ENCODE measurements at places on chromosomes 12 and 14.

DNA sequence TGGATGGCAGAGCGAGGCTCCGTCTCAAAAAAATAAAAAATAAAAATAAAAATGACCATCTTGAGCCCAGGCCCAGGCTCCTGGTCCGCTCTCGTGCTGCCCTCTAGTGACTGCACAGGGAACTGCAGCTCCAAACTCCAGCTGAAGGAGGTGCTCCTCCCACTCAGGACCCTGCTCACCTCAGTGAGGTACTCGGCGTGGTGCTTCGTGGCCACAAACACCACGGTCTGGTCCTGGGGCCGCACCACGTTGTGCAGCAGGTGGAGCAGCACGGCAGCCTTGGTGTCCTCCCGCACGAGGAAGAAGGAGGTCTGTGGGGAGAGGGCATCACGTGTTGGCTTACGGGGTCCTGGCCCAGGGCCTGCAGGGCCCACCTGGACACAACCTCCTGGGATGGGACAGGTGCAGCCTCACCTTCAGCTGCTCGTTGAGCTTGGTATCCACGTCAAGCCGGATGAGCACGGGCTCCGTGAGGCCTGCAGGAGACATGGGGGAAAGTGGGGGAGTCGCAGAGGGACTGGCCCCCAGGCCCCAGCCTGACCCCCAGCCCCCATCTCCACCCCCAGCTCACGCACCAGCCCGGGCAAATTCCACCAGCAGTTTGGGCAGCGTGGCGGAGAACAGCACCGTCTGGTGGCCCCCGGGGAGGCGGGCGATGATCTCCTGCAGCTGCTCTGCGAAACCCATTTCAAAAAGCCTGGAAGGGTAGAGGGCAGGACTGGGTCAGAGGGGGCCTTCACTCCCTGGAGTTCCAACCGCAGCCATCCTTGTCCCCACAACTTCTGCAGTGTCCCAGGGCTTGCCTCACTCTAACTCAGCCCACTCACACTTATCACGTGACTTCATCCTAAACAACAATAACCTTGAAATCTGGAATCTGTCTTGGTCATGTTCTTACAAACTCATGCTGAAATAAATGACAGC is 10.6 kb downstream of the DDX54 start:
- DNase-seq, result peak; percentile 89

DNA sequence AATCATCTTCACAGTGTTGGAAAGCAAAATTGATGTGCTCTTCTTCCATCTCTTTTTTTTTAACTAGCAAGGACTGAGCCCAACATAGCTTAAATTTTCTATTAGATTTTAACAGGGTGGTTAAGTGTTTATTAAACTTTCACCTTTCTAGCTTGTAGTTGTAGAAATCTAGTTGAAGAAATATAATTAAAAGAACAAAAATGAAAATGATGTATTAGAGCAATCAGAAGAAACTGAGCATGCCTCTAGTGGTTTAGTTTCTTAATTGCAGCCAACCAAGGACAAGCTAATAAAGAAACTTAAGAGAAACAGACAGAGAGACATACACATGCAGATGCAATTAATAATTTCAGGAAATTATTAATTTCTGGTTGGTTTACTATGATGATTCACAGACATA is 673.0 kb upstream of the LMO3 start:
- no peak for DNase-seq

GRCh38 chr14:60981633-60982455 is 799 bp downstream of the SLC38A6 start:
- DNase-seq, result peak; percentile 64

GRCh38 chr12:31470459-31470858 is 120.5 kb downstream of the DENND5B start:
- DNase-seq, result no peak

DNA sequence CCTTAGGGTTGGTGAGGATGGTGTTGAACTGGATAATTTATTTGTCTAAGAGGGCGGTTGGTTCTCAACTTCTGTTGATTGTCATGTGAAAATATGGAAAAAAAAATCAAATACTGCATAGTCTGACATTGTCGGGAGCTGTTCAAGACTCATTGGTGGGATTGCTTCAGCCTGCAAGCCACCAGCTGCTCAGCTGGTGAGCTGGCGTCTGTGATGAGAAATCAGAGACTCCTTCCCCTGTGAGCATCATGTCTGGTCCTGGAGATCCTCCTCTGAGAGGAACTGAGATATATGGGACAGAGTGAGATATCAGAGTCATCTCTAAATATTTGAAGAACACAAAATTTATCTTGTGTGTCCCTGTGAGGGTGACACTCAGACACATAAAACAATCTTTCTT is 49.9 kb downstream of the TRIM9 start:
- DNase-seq, result no peak

DNA sequence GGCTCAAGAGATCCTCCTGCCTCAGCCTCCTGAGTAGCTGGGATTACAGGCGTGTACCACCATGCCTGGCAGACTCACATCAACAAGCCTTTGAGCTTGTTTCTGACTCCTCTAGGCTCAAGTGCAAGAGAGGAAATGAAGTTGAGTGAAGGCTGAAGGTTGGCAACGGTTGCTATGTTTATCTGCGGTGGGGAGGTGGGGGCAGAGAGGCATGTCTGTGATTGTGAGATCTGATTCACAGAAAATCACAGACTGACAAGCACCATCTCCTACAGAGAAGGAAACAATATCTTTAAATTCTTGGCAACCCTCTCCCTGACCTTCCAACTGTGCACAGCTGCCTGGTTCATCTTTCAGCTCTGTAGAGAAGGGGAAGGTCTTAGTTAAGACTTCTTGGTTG is 22.1 kb upstream of the NINJ2 start:
- DNase-seq, result no peak

GRCh38 chr12:51915003-51915625 is 7.8 kb downstream of the ACVRL1 start:
- peak; percentile 70 for DNase-seq

- no peak for DNase-seq
Observed at GRCh38 chr14:21414137-21414631, 30.4 kb upstream of the SUPT16H start.

DNA sequence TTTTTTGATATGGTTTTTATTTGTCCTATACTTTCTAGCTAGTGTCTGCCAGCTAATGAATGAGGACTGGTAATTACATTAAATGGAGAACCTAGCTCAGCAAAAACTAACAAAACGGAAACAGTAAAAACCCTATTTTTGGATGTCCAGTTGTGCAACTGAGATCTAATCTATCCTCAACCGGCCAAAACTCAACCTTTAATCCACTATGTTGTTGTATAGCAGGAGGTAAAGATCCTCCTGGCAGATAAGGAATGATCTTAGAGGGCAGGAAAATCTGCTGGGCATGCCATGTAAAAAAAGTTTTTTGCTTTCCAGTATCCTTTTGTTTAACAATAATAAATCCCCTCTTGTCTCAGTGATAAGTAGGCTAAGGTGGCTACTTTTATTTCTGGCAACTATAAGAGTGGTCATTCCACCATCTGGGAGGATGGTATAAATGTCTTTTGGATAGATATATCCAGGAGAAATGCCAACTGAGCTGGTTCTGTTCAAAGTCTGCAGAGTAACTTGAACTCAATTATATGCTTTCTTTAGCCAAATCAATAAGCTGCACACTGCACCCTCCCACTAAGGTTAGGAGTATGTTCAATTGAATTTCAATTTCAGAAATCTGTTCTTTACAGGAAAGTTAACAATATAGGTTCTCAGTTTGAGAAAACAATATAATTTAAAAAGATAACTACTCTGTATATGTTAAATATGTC is 40.1 kb downstream of the WASHC3 start:
- no peak for DNase-seq

GRCh38 chr14:76346391-76347160 is 29.4 kb upstream of the ESRRB start:
- no peak for DNase-seq

GRCh38 chr12:54981796-54982195 is 2.8 kb downstream of the TESPA1 start:
- DNase-seq, result no peak

GRCh38 chr12:104827587-104827986 is 130.5 kb downstream of the SLC41A2 start:
- DNase-seq, result no peak

DNA sequence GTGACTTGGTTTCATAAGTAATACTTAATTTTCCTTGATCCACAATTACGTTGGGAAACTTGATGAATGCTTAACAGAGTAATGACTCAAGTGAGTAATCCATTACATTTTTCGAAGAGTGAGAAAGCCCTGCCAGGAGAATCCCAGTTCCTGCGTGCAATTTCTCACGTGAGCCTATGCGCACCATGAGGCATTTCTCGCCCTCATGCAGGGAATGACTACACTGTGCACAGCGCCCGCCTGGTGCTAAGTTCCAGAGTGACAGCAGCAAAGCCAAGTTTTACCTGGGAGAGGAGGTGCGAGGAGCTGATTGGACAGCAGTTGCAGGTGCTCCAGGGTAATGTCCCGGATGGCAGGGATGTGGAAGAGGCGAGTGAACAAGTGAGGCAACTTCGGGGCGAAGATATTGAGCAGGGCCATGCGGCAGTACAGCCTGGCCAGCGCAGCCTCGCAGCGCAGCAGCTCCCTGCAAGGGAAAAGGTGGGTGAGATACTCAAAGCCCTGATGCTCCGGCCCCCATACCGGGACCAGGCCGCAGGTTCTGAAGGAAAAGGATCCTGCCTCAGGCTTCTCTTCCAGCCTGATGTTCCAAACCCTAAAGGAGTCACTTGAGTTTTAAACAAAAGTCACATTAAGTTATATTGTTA is 69.4 kb downstream of the TRAFD1 start:
- no peak for DNase-seq

DNA sequence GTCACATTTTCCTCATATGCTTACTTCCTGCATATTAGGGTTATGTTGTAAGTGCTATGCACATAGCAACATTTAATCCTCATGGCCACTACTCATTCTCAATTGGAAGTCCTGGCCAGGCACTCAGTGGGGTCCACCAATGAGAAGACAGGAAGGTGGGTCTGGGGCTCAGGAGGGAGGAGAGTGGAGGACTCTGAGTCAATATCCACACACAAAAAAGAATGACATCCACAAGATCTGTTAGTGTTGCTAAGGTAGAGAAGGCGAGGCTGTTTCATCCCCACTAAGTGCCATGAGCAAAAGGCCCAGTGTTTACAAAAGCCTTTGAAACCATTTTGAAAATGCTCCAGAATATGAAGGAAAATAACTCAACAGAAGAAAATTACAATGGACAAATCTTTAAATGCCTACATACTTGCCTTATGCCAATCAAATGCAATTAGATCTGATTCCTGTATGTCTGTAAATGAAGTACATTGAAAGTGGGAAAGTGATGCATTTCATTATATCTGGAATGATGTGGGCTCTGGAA is 53.9 kb downstream of the EID3 start:
- DNase-seq, result peak; percentile 57

GRCh38 chr14:69664865-69665526 is 53.6 kb downstream of the SUSD6 start:
- DNase-seq, result no peak

DNA sequence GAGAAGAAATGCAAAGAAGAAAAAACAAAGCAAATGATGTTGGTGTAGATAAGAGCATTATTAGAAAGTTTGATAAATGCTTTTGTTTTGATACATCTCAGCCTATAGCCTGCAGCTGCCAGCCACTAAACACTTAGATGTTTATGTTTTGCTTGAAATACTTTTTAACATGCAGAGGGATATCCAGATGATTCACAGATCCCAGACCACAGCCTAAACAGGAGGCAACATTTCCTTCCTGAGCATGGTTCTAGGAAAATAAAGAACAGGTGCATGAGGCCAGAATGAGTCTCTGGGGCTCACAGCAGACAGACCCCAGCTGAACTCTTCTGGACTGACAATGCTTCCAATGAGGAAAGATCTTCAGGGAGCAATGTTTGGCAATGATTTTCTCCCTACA is 103.7 kb upstream of the EEA1 start:
- no peak for DNase-seq

GRCh38 chr12:3307389-3307788 is 183.6 kb upstream of the PRMT8 start:
- DNase-seq, result no peak

- DNase-seq, result peak; percentile 20
Observed at GRCh38 chr14:105605464-105606304, 79.3 kb downstream of the TMEM121 start.

GRCh38 chr14:95500201-95500681 is 16.2 kb downstream of the SYNE3 start:
- DNase-seq, result no peak

- no peak for DNase-seq
Observed at GRCh38 chr12:102298022-102298421, 100.4 kb upstream of the PMCH start.

DNA sequence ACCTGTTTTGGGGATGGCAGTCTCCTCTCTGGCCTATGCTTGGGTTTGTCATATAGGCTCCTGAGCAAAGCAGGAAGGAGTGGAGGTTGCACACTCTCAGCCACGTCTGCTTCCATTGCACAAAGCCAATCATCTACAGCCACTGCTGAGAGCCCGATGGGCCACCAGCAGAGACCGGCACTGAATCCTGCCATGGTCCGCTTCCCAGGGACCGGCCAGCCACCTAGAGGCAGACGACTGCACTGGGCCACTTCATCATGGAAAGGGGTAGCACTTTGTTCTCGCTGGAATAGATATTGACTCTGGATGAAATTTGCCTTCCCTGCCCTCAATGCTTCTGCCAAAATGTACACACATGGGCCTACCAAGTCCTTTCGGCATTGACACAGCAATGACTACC is 22.3 kb downstream of the DLK1 start:
- peak; percentile 46 for DNase-seq

GRCh38 chr12:100718187-100718586 is 76.4 kb upstream of the ANO4 start:
- peak; percentile 84 for DNase-seq

DNA sequence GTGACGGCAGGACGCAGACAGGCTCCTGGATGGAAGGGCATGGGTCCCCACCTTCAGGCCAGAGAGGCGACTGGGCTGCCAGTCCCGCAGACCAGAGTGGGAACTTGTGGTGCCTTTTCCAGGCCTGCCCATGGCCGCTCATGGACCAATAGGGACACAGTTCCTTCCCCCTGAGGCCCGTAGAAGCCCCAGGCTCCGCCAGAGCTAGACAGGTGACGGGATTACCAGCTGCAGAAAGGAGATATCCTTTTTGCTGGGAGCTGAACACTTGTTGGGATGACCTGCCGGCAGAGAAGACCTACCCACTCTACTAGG is 73.6 kb upstream of the RASSF8 start:
- peak; percentile 56 for DNase-seq

GRCh38 chr14:90616313-90616712 is 199.9 kb downstream of the TTC7B start:
- DNase-seq, result no peak

All from islet precursor cell (in vitro differentiated cells).